ENCODE measurements at places on chromosomes 1 and 21. TPM values are rescaled to one million over a fixed set of nuclear protein-coding genes. Genes with fewer than 3 reads are reported as not detected.

The SLAMF7 gene
- not detected for total RNA-seq

The OR2W3 gene
- not detected for total RNA-seq

The AGT gene
- total RNA-seq, result 1.5 TPM

The SPAG17 gene
- total RNA-seq, result not detected

The KANK4 gene
- total RNA-seq, result not detected

The CHIA gene
- total RNA-seq, result not detected

All from aortic smooth muscle cell (primary cell).